Activated CD4-positive, alpha-beta T cell treated with anti-CD3 and anti-CD28 coated beads, Interleukin-2, amount 10 ng/mL, durations not matched to agents 7 days and 5 days (primary cell): ENCODE measurements at places on chromosomes 2 and 18.

GRCh38 chr2:134564549-134564948 lies 154.3 kb downstream of the TMEM163 start:
- no peak for DNase-seq

DNA sequence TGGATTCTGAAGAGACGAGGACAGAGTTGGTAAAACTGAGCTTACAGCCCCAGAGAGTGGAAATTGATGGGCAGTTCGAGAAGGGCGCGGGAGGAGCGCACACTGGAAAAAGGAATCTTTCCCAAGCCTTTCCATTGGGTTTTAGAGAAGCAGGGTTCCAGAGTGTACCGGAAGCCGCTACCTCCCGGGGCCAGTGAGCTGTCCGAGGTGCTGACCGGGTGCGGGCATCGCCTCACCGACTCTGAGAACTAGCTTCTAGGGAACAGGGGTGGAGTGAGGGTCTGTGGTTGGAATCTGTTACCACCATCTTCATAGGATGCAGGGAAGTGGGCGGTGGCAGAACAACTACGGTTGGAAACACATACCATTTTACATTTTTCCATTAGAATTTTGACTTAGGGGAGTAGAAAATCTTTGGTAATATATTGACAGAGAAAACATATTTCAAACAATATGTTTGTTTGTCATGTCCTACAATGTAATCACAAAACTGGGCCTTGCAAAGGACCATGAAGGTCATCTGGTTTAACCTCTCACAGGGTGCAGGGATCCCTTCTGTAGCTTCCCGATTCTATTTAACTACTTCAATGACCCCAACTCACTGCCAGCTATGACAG lies 724 bp downstream of the NMS start:
- DNase-seq = no peak

DNA sequence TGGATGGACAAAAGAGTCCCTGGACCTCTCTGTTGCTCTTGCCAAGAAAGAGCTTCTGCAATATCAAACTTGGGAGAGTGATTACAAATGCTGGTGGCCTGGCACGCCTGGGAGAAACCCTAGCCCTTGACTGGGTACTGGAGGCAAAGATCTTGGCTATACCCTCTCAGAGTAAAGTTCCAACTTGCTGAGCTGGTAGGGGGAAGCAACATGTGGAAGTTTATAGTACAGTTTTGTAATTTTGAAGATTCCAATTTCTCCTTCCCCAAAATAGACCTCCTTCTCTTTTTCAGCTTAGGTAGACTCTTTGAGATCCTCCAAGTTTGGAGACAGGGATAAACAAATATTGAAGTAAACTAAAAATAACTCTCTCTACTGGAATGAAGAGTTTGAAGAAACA lies 645.3 kb downstream of the NR4A2 start:
- DNase-seq = no peak

- no peak for DNase-seq
Observed at GRCh38 chr18:27378431-27379095, 193.5 kb upstream of the CHST9 start.

DNA sequence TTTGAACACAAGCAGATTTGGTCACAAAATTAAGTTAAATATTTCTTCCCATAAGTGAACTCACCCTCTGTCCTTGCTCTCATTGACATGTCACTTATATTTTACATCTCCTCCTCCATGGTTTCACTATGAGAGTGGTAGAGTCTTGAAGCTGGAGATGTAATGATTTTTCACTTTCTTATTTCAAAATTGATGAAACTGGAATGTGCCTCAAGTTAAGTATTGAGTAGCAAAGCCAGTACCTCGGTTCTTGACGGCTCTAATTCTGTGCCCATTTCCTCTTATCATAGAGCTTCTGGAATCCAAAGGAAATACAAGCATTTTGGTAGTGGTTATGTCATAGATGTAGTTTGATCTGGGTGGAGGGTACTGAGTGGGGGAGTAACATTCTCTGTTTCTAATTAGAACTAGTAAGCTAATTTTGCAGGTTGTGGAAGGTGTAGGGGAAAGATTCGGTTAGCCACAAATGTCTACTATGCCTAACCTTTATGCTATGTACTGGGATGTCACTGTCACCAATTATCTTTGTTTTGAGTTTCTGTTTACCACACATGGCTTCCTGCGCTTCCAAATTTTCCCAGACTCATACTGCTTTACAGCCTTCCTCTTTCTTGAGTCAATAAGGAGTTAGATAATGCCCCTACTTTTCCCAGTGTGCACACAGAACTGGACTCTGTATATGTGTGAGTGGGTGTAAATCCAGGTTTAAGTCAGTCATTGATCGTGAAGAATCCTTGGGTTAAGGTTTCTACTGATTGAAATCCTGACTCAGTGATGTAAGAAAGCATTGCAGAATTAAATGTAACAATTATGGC lies 96.8 kb downstream of the DIS3L2 start:
- no peak for DNase-seq

- DNase-seq = no peak
Observed at GRCh38 chr2:239603411-239604356, 202.9 kb upstream of the HDAC4 start.

GRCh38 chr2:16123856-16124780 lies 183.8 kb downstream of the MYCN start:
- no peak for DNase-seq

DNA sequence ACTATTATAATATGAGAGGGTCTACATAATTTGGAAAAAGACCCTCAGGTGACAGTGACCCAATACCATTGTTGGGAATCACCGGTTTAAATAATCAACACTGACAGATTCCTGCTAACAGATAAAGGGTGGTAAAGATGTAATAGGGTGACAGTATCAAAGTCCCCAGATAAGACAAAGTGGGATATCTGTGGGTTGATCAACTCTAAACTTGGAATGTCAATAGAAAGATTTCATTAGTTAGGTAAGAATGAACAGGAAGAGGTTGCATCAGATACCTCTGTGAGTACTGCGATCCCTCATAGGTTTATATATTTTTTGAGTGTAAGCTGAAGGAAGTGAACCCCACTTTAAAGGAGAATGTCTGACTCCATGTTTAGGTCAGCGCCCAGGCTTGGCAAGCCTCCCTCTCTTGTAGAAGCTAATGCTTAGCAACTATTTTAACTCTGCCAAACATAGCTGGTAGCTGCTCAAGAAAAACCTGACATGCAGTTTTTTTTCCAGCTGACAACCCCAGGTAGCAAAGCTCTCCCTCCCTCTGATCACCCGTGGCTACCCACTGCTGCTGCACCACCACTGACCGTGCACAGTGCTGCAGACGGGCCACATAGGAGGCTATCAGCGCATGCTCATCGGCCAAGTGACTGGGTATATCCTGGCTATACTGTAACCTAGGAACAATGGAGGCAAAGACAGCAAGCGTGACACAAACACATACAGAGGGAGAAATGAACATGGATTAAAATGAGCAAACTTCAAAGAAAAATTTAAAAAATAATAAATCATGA lies 113.3 kb upstream of the DNMT3A start:
- DNase-seq = no peak

- no peak for DNase-seq
Observed at GRCh38 chr2:135320465-135321355, 210.3 kb downstream of the ZRANB3 start.

DNA sequence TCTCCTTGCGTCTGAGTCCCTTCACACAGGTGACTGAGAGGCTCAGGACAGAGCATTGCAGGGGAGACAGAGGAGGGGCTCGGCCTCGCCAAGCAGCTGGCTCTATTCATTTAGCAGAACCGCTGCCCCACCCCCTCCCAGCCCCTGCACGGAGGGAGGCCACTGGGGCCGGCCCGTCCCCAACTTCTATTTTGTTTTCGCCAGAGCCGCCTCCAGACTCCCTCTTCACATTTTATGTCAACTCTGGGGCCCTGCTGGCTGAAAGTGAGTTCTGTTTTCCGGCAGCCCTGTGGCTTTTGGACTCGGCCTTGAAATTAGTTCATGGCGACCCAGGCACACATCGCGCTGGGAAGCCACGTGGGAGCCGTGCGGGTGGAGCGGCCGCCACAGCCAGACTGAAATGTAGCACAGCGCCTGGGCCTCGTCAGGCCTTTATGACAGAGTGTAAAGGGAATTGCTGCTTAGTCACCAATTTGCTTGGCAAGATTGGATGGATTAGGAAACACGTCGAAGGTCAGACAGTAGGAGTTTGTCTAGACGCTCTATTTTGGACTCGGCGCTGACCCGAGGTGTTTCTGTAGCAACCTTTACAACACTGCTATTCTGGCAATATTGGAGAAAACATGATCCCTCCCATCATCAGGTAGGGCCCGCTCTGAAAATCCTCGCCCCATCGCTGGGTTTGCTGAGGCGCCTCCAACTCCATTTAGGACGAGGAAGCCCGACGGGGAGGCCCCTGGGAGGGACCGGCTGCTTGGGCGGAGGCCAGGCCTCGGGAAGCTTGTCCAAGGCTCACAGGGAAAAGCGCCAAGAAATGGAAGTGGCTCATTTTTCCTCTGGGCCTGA lies 90.7 kb upstream of the CTDP1 start:
- no peak for DNase-seq

GRCh38 chr18:79567481-79568147 lies 112.0 kb upstream of the CTDP1 start:
- no peak for DNase-seq

DNA sequence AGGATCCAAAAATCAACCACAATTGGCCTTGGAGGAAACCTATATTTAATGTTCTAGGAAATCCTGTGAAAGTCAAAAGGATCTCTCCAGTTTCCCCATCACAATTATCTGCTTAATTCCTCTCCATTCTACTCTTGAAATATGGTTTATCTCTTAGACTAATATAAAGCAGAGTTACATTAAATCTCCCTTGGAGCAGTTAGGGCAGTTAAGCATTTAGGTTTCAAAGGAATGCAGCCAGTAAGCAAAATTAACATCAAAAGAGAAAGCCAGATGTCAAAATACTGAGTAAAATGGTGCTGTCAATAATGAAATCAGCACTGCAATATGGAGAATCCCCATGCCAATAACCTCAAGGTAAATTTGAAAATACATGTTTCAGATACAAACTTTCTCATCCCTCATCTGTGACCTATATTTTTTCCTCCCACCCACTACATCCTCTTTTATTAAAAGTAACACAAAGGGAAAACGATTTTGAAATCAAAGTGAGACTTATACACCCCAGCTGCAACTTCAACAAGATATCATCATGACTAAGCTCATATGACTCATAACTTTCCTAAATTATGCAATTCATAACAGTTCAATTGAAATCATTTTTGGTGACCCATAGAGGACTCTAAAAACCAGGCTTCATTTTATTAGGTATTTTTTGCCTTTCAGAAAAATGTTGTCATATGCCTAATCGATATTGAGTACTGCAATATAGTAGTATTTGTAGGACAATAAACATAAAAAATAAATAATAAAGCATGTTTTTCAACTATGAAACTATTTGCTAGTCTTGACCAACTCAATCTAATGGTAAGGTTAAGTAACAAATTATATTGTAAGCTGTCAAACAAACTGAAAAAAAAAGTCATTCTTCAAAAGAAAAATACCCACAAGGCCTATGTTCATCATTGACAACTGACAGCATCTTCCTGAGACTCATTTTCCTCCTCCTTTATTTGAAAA lies 3.1 kb downstream of the ADAM17 start:
- no peak for DNase-seq

GRCh38 chr2:201911372-201911771 lies 105.0 kb downstream of the CDK15 start:
- no peak for DNase-seq

- DNase-seq = no peak
Observed at GRCh38 chr2:114061566-114062098, 171.7 kb downstream of the ACTR3 start.

GRCh38 chr18:26839609-26840008 lies 25.9 kb downstream of the AQP4 start:
- DNase-seq = no peak

GRCh38 chr18:37440206-37440605 lies 125.4 kb downstream of the CELF4 start:
- no peak for DNase-seq

GRCh38 chr2:196113061-196113974 lies 44.7 kb upstream of the DNAH7 start:
- no peak for DNase-seq

- no peak for DNase-seq
Observed at GRCh38 chr18:57743008-57743407, 60.1 kb downstream of the ATP8B1 start.

GRCh38 chr2:48530033-48530811 lies at the start of gene STON1:
STON1 (plus strand) TSS chr2:48530154; CDS start chr2:48580634, 50,480 bp downstream.
- DNase-seq = peak; percentile 27

GRCh38 chr2:157836531-157836930 lies 39.6 kb downstream of the ACVR1 start:
- no peak for DNase-seq

GRCh38 chr18:67794521-67794920 lies 278.0 kb upstream of the DSEL start:
- DNase-seq = no peak

- no peak for DNase-seq
Observed at GRCh38 chr18:22667616-22668422, 250.1 kb upstream of the CTAGE1 start.

GRCh38 chr18:62249478-62250097 lies 62.5 kb downstream of the RELCH start:
- DNase-seq = peak; percentile 82

GRCh38 chr18:22547807-22548561 lies 130.3 kb upstream of the CTAGE1 start:
- no peak for DNase-seq

GRCh38 chr2:234438305-234438977 lies 58.4 kb downstream of the ARL4C start:
- no peak for DNase-seq

DNA sequence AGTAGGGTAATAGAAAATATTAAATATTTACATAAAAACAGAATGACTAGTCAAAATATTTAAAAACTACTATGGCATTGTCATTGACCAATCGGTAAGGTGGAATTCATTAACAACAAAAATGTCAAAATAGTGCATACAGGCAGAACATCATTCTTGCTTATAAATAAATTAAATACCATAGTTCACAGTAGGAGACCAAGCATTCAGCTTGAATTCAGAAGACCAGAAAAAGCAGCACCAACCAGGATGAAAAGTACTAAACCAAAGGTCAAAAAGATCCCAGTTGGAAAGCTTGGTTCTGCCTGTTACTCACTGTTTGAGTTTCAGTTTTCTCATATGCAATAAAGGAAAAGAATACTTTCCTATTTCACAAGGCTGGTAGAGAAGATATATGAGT lies 244.3 kb downstream of the OSR1 start:
- no peak for DNase-seq

DNA sequence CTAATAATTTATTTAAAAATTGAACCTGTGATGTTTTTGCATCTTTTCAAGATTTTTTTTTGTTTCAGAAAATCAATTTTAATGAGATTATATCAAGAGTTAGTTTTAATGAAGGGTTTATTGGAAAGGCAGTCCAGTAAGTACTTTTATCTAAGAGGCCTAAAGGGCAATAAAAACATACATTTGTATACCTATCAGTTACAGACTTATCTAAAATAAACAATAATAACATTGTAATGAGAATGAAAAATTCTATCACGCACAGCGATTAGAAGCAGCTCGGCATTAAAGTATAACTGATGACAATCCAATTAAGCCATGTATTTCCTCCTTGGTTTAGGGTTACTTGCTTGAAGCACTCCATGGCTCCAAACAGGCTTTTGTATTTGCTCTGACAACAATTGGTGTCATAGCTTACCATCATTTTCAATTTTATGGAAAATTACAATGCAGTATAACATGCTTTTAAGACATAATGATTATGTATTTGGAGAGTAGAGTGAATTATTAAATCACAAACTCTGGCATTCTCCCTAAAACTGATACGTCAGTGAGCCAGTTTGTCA lies 629.4 kb downstream of the TSN start:
- DNase-seq = no peak
